CD4-positive, alpha-beta T cell (primary cell): ENCODE measurements at places on chromosomes 13 and 19.

GRCh38 chr19:28652765-28653164, 560.2 kb downstream of the UQCRFS1 start:
- no peaks in the 10 kb centered on the region for H3K36me3 ChIP-seq
- no peak overlapping the region for H3K27ac ChIP-seq
- no peaks in the 10 kb centered on the region for H3K4me1 ChIP-seq
- no peak for DNase-seq
- peaks cover 3% of the 10 kb centered on the region for H3K27me3 ChIP-seq
- no peak overlapping the region for H3K4me3 ChIP-seq

GRCh38 chr13:46468570-46469463, 81.8 kb upstream of the RUBCNL start:
- no peak overlapping the region for H3K4me3 ChIP-seq
- no peaks in the 10 kb centered on the region for H3K27me3 ChIP-seq
- H3K4me1 ChIP-seq, result no peaks in the 10 kb centered on the region
- DNase-seq, result no peak
- H3K36me3 ChIP-seq, result no peaks in the 10 kb centered on the region
- H3K27ac ChIP-seq, result no peak overlapping the region

DNA sequence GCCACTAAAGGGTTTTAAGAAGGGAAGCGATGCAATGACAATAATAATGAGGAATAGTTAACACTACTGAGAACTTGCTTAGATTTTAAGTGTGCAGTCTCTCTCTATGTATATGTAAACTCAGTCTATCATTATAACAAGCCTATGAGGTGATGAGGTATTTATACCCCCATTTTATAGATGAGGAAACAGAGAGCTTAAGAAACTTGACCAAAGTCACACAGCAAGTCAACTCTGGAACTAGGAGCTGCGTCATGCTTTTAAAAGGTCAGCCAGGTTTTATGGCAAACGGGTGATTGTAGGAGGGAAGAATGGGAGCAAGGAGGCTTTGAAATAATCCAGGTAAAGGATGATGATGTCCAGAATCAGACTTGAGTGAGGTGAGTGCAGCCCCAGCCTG, 103.4 kb downstream of the TM9SF2 start:
- H3K4me3 ChIP-seq, result no peak overlapping the region
- DNase-seq, result no peak
- peaks cover 38% of the 10 kb centered on the region for H3K4me1 ChIP-seq
- H3K36me3 ChIP-seq, result no peaks in the 10 kb centered on the region
- no peaks in the 10 kb centered on the region for H3K27me3 ChIP-seq
- no peak overlapping the region for H3K27ac ChIP-seq

GRCh38 chr13:98940325-98941001, 37.4 kb downstream of the DOCK9 start:
- no peak overlapping the region for H3K4me3 ChIP-seq
- H3K27me3 ChIP-seq, result no peaks in the 10 kb centered on the region
- no peaks in the 10 kb centered on the region for H3K36me3 ChIP-seq
- peaks cover 7% of the 10 kb centered on the region for H3K4me1 ChIP-seq
- DNase-seq, result no peak

GRCh38 chr19:13078897-13079541, 23.6 kb downstream of the LYL1 start:
- H3K27me3 ChIP-seq, result no peaks in the 10 kb centered on the region
- peaks cover 12% of the 10 kb centered on the region for H3K4me1 ChIP-seq
- H3K27ac ChIP-seq, result no peak overlapping the region

GRCh38 chr13:98838776-98839175, 86.3 kb upstream of the SLC15A1 start:
- no peaks in the 10 kb centered on the region for H3K27me3 ChIP-seq
- H3K27ac ChIP-seq, result no peak overlapping the region
- DNase-seq, result no peak
- H3K4me3 ChIP-seq, result no peak overlapping the region

DNA sequence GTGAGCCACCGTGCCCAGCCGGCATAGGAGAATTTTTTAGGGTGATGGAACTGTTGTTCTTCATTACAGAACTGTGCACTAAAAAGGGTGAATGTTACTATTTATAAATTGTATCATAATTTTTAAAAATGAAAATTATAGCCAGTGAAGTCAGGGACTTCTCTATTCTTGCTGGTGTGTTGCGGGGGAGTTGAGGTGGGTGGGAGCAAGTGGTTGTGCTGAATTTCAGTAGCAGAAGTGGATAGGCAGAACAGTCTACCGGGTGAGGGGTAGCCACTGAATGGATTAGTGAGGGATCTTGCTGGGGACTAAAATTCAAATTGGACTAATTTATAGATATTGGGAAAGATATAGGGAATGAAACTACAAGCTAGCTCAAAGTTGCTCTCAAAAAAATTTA, 74.0 kb downstream of the CAB39L start:
- no peak overlapping the region for H3K27ac ChIP-seq
- peaks cover 19% of the 10 kb centered on the region for H3K4me1 ChIP-seq
- no peaks in the 10 kb centered on the region for H3K27me3 ChIP-seq

- H3K27me3 ChIP-seq, result no peaks in the 10 kb centered on the region
- no peak overlapping the region for H3K4me3 ChIP-seq
These were observed 36.3 kb downstream of the DACH1 start for GRCh38 chr13:71830736-71831135.

DNA sequence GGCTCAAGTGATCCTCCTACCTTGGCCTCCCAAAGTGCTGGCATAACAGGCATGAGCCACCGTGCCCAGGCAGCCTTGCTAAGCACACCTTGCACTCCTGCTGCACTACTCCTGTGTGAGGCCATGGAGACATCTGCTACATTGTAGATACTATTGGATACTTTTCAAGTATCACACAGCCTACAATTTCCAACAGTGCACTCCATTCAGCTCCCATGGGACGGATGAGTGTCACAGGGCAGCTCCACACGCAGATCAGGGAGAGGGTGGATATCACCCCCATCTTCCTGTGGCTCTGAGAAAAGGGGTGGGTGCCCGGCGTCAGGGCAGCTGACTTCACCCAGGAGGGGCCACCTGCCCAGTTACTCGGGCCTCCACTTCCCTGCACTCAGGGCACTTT, 39.1 kb upstream of the CCNE1 start:
- no peak overlapping the region for H3K4me3 ChIP-seq
- no peaks in the 10 kb centered on the region for H3K4me1 ChIP-seq
- H3K27ac ChIP-seq, result no peak overlapping the region
- H3K36me3 ChIP-seq, result no peaks in the 10 kb centered on the region
